Stimulated activated CD4-positive, alpha-beta T cell treated with anti-CD3 and anti-CD28 coated beads, Interleukin-2, amount 100 ng/mL, for 24 hours (primary cell): ENCODE measurements at places on chromosomes 13 and 19.
A peak's percentile ranks its signal among the peaks of the same experiment; 100 is the strongest.

DNA sequence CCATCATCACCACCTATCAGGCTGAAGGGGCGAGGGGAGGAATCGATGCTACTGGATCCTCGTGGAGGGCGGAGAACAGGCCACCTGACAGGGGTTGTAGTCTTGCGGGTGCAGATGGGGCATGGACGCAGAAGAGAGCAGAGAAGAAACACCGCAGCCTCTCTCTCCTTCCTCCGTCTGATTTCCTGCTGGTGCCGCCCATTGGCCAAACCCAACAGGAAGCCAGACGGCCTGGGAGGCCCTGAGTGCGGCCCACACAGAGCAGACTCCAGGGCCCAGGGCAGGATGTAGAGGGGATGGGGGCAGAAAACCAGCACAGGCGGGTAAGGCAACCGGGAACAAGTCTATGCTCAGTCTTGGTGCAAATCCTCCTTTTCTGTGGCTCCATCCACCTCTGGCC lies 15.4 kb downstream of the CEBPA start:
- no peak for DNase-seq

DNA sequence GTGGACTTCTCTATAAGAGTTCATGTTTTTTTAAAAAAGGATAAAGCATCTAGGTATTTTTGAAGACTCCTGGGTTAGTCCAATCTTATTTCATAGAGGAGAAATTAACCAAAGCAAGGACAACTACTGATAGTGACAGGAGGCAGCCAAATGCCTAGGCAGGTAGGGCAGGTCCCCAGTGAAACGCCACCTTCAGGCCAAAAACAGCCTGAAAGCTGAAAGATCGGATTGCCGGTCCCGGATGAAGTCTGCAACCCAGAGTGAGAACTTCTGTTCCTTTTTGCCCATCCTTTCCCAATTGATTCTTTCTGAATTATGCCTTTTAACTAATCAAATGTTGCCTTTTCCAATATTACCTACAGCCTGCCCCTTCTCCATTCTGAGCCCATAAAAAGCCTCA lies 6.1 kb upstream of the GGACT start:
- no peak for DNase-seq

DNA sequence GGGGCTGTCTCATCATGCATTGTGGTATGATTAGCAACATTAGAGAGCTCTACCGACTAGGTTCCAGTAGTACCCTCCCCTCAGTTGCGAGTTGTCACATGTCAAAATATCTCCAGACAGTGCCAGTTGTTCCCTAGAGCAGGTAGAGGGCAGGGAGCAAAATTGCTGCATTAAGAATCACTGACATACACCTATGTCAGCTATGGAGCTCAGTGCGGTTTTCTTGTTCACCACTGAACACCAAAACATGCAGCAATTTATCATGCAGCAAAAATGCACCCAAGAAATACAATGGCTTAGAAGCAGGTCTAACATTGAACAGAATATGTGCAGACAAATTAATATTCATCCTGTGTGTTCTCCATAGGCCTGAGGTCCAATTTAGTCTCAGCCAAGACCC lies 186.9 kb upstream of the STARD13 start:
- DNase-seq: no peak

DNA sequence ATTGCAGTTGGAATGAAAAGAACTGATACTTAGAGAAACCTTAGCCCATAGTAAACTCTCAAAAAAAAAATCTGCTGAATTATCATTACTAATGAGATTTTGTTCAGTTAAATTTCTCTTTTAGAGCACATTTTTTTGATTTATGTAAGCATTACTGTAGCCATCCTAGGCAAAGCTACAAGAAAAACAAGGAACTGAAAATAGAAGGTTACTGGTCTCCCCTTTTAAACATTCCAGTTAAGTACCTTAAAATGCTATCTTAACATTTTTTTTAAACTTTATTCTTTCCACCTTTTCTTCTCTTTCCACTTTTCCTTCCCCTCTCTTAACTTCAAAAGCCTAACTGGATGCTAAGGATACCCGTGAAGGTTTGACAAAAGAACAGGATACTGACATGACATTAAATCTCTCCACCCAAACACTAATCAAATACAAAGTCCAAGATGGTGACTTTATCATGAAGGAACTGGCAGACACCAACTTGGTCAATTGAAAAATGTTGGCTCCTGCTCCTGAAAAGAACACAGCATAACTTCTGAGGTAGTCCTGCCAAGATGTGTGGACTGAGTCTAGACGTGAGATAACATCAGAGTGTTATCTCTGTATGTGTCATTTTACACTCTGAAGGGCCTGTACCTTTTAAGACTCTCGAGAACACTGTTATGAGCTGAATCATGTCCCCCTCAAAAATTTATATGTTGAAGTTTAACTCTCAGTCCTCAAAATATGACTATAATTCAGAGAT lies 29.5 kb upstream of the SACS start:
- no peak for DNase-seq

GRCh38 chr19:37227996-37228395 lies 10.0 kb downstream of the ZNF383 start:
- DNase-seq: peak; percentile 28

GRCh38 chr13:113090806-113091205 lies 14.8 kb upstream of the F7 start:
- DNase-seq: no peak
